ENCODE measurements at places on chromosomes 6 and 20. TPM values are rescaled to one million over a fixed set of nuclear protein-coding genes. Genes with fewer than 3 reads are reported as not detected.

The MEI4 gene
- not detected for total RNA-seq

The AP5S1 gene
- 25.3 TPM for total RNA-seq

The WFDC10B gene
- total RNA-seq, result not detected

The ASXL1 gene
- total RNA-seq, result 64.2 TPM

- no peak for DNase-seq
- H3K4me3 ChIP-seq, result no peak overlapping the region
- peaks cover 40% of the 10 kb centered on the region for H3K27me3 ChIP-seq
- no peak overlapping the region for H3K27ac ChIP-seq
- no peaks in the 10 kb centered on the region for H3K36me3 ChIP-seq
- H3K4me1 ChIP-seq, result peaks cover 2% of the 10 kb centered on the region
These were observed 19.7 kb downstream of the CD40 start for GRCh38 chr20:46137816-46138215.

- H3K27me3 ChIP-seq, result no peaks in the 10 kb centered on the region
- H3K36me3 ChIP-seq, result peaks cover 15% of the 10 kb centered on the region
- H3K4me3 ChIP-seq, result no peak overlapping the region
- no peak overlapping the region for H3K27ac ChIP-seq
These were observed 23.5 kb downstream of the TM9SF4 start for GRCh38 chr20:32132911-32133549.

- H3K36me3 ChIP-seq, result no peaks in the 10 kb centered on the region
- H3K27ac ChIP-seq, result no peak overlapping the region
- DNase-seq, result no peak
- no peaks in the 10 kb centered on the region for H3K27me3 ChIP-seq
These were observed 135.3 kb upstream of the CENPW start for GRCh38 chr6:126204598-126204997.

- no peak overlapping the region for H3K27ac ChIP-seq
- H3K4me1 ChIP-seq, result no peaks in the 10 kb centered on the region
- peaks cover 7% of the 10 kb centered on the region for H3K27me3 ChIP-seq
- no peak overlapping the region for H3K4me3 ChIP-seq
- no peaks in the 10 kb centered on the region for H3K36me3 ChIP-seq
- no peak for DNase-seq
These were observed 105.2 kb downstream of the MAP7 start for GRCh38 chr6:136445063-136445462.

- no peak overlapping the region for H3K4me3 ChIP-seq
- peaks cover 33% of the 10 kb centered on the region for H3K27me3 ChIP-seq
- no peaks in the 10 kb centered on the region for H3K4me1 ChIP-seq
- H3K27ac ChIP-seq, result no peak overlapping the region
- no peak for DNase-seq
These were observed 99.9 kb upstream of the RIN2 start for GRCh38 chr20:19658137-19658536.

DNA sequence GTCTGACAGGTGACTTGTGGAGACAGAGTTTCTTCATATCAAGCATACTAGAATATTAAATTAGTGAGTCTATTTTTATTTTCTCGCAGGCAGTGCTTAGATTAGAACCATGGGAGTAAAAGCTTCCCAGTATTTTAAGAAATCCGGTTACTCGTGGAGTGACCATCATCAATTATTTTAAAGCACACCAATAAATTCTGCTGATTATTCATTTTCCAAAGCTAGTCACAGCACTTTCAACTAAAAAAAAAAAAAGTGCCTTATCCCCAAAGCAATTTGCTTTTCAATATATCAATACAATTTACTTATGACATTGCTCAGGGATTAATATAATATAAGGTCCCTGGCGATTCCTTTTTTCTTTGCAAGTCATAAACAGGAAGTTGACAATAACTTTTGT lies 26.3 kb upstream of the OLIG3 start:
- no peak overlapping the region for H3K4me3 ChIP-seq
- no peak overlapping the region for H3K27ac ChIP-seq
- H3K4me1 ChIP-seq, result no peaks in the 10 kb centered on the region
- peaks cover 24% of the 10 kb centered on the region for H3K27me3 ChIP-seq

- peak within 1 kb of the TSS; percentile 87 for H3K4me3 ChIP-seq
- peaks cover 2% of the 10 kb centered on the region for H3K4me1 ChIP-seq
- DNase-seq, result peak; percentile 98
- no peaks in the 10 kb centered on the region for H3K36me3 ChIP-seq
- H3K27me3 ChIP-seq, result no peaks in the 10 kb centered on the region
These were observed at the start of gene AKAP7 for GRCh38 chr6:131135244-131136020. Gene AKAP7, plus strand, starts transcription at chr6:131135467. Its CDS starts 297 bp downstream, at chr6:131135764.

GRCh38 chr6:4932228-4932903 lies 71.5 kb downstream of the RPP40 start:
- no peak for DNase-seq
- H3K4me1 ChIP-seq, result peaks cover 8% of the 10 kb centered on the region
- H3K27me3 ChIP-seq, result no peaks in the 10 kb centered on the region
- no peak overlapping the region for H3K4me3 ChIP-seq
- no peak overlapping the region for H3K27ac ChIP-seq

GRCh38 chr6:107107791-107108190 lies 7.5 kb downstream of the BEND3 start:
- no peak for DNase-seq
- peak overlapping the region; percentile 55 for H3K4me3 ChIP-seq

GRCh38 chr6:24026050-24026449 lies 100.0 kb upstream of the NRSN1 start:
- H3K27ac ChIP-seq, result no peak overlapping the region
- H3K4me3 ChIP-seq, result no peak overlapping the region
- no peaks in the 10 kb centered on the region for H3K27me3 ChIP-seq
- H3K36me3 ChIP-seq, result no peaks in the 10 kb centered on the region
- no peak for DNase-seq

GRCh38 chr6:130426066-130426721 lies 60.4 kb downstream of the TMEM200A start:
- H3K27ac ChIP-seq, result peak overlapping the region; percentile 51
- DNase-seq, result peak; percentile 21

GRCh38 chr20:5843054-5843592 lies 92.9 kb downstream of the SHLD1 start:
- no peaks in the 10 kb centered on the region for H3K36me3 ChIP-seq
- no peak overlapping the region for H3K27ac ChIP-seq
- no peak overlapping the region for H3K4me3 ChIP-seq
- peak; percentile 27 for DNase-seq
- H3K27me3 ChIP-seq, result no peaks in the 10 kb centered on the region
